ENCODE measurements at places on chromosomes 5 and 9.

DNA sequence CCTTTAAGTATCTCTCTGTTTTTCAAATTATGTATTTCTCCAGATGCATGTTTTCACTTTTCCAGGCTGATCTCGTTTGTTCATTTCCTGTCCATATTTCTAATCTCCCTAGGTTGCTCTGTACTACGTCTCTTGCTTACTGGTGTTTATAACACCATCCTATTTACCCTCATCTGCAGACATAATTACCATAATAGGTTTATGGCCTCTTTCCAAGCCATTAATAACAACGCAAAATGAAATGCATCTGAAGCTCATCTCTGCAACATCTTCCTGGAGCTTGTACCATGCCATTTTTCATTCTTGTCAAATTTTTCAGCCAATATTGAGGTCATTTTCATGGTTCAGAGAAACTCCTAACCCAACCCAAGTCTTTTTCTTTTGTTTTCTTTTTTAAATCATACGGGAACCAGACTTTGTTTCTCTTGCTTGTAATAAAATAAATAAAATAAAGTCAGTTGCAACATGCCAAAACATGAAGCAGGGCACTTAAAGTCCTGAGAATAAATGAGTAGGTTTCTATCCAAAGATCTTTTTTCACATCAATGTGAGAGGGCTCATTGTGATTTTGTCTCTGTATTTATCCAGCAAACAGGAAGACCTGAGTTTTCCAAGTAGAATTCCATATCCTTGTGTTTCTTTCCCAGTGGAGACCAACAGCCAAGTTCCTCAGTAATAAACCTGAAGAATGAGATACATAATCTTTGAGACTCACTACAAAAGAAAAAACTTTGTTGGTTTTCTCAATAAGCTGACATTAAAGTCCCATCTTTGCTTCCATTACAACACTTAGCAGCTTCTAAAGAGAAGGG, 37.0 kb downstream of the DPYSL3 start:
- DNase-seq, result no peak

DNA sequence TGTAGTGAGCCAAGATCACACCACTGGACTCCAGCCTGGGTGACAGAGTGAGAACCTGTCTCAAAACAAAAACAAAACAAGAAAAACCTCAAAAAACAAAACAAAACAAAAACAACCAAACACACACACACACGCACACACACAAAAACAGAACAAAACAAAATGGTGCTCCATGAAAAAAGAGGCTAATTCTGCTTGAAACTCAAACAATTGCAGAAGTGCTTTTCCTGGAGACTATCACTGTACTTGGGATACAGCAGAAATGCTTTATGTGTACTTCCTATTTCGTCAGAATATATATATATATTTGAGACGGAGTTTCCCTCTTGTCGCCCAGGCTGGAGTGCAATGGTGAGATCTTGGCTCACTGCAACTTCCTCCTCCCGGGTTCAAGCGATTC, 49.9 kb upstream of the HSPA9 start:
- no peak for DNase-seq

- no peak for DNase-seq
Observed at GRCh38 chr5:65819215-65819904, 97.4 kb downstream of the NLN start.

GRCh38 chr9:100521282-100521681, 48.3 kb downstream of the TMEFF1 start:
- DNase-seq, result no peak

DNA sequence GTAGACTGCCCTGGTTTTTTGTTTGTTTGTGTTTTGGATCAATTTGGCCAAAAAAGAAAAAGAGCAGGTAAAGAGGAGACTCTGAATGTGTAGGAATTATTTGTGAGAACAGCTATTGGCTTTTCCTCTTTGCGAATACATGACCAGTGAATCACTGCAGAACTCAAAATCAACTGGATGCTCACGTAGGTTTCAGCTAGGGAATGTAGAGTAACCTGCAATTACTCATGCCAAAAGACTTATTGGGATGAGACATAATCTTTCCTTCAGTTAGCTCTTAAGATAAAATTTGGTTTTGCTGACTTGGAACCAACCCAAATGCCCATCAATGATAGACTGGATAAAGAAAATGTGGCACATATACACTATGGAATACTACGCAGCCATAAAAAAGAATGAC, 348.0 kb downstream of the NPR3 start:
- DNase-seq, result no peak

DNA sequence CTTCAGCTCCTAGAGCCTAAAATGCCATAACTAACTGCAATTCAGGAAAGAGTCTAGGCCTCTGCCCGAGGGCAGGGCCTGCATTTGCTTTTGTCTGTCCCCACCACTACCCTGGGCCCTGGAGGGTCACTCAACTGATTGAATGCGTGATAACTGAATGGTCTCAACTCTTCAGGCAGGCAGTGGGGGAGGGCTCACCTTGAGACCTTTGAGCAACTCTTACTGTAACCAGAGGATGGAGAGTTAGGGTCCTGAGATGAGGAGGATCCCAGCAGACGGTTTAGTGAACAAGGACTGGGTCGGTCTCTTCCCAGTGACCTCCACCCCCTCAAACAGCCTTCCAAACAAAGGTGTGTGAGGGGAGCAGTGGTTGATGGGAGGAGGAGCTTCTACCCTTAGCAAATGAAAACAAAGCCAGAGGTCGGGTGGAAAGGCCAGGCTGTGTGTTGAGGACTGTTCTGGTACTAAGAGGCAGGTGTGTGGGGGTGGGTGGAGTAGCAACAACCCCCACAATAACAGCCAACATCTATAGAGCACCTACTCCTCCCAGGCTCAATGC, 59.4 kb downstream of the CXXC5 start:
- no peak for DNase-seq

- DNase-seq, result no peak
Observed at GRCh38 chr9:26863074-26863473, 29.5 kb downstream of the CAAP1 start.

- no peak for DNase-seq
Observed at GRCh38 chr5:146302406-146302805, 36.2 kb upstream of the POU4F3 start.

- no peak for DNase-seq
Observed at GRCh38 chr9:4962085-4962484, 23.0 kb upstream of the JAK2 start.

- DNase-seq, result no peak
Observed at GRCh38 chr5:15499528-15500324, at the start of gene FBXL7. TSS of gene FBXL7 (plus strand) at chr5:15500180.

DNA sequence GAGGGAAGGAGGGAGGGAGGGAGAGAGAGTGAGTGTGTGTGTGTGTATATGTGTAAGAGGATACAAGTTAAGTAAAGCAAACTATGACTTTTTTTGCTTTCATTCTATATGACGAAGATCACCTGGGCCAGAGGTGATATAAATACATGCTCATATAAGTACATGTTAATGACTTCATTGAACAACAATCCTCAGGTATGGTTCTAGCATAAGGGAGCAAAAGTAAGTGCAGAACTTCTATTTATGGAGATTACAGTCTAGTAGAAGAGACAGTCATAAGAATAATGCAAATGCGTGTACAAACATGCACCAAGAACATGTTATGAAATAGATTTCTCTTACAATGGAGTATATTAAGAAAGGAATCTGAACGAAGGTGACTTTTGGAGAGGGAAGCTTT, 1804.0 kb downstream of the MAT2B start:
- DNase-seq, result no peak

GRCh38 chr5:109769597-109770291, 80.0 kb downstream of the MAN2A1 start:
- DNase-seq, result no peak

GRCh38 chr5:136309932-136310598, 55.3 kb downstream of the TRPC7 start:
- no peak for DNase-seq

DNA sequence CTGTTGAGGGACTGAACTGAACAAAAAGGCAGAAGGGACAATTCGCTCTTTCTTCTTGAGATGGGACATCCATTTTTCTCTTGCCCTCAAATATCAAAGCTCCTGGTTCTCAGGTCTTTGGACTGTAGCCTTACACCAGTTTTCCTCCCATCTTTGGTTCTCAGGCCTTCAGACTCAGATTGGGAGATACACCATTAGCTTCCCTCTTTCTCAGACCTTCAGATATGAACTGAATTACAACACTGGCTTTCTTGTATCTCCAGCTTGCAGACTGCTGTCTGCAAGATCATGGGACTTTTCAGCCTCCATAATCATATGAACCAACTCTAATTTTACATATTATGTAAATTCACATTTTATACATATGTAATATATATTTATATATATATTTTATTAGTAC, 12.6 kb upstream of the CCNG1 start:
- DNase-seq, result no peak

GRCh38 chr9:2023532-2023931, 8.4 kb downstream of the SMARCA2 start:
- no peak for DNase-seq

- DNase-seq, result no peak
Observed at GRCh38 chr9:88995200-88995577, 3.9 kb downstream of the S1PR3 start.

DNA sequence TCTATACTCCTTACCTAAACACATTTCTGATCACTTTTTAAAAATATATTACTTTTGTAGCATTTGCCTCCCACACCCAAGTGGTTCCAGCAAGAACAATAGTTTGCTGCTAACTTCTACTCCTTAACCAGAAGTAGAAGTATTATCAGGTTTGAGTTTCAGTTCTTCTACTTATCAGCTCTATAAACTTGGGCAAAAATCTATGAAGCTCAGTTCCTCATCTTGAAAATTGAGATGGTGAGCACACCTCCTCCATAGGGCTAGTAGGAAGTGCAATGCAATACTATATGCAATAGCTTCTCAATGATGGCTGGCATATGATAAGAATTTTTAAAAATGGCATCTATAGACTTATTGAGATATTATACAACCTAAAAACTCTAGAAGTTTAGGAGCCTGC, 283.7 kb downstream of the TLR4 start:
- DNase-seq, result no peak

DNA sequence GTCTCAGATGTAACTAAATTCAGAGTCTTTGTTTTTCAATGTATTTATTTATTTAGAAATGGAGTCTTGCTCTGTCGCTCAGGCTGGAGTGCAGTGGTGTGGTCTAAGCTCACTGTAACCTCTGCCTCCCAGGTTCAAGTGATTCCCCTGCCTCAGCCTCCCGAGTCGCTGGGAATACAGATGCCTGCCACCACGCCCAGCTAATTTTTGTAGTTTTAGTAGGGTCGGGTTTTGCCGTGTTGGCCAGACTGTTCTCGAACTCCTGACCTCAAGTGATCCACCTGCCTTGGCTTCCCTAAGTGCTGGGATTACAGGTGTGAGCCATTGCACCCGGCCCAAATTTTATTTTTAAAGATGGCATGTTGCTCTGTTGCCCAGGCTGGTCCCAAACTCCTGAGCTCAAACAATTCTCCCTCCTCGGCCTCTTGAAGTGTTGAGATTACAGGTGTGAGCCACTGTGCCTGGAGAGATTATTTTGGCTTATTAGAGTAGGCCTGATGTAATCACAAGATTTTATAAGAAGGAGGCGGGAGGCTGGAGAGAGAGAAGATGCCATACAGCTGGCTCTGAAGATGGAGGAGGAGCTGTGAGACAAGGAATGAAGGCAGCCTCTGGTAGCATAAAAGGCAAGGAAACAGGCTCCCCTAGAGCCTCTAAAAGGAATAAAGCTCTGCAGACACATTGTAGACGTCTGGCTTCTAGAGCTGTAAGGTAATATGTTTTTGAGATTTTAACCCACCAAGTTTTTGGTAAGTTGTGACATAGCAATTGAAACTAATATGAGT, 12.9 kb upstream of the KLF9 start:
- no peak for DNase-seq

DNA sequence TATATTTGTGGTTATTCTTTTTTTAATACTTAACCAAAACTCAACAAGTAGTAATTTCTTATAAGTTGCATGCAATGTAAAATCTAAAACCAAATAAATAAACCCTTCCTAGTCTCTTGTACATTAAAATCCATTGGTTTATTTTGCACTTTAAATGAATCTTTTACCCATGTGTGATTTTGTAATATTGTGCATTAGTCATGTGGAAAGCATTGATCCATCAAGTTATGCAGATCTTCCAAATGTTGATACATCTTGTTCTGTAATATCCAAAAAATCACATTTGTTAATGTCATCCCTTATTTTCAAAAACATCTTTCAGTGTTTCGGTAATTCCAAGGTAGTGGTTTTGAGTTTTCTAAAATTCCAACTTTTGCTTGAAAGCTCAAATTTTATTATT, 63.3 kb downstream of the CWC27 start:
- no peak for DNase-seq

DNA sequence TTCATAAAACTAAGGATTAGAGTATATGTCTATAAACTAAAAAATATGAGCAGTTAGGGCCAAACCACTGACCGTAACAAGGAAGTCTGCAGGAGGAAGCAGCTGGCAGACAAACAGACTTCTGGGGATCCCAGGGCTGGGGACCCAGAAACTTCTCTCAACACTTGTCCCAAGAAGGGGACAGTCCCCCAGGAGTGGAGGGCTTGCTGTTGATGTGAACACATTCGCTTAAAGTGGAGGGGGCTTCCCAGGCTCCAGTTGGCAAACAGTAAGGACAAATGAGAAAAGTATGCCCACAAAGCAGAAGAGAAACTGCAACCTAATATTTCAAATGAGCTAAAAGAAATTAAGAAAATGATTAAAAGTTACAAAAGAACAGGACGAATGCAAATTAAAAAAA, 83.7 kb downstream of the PDE8B start:
- DNase-seq, result no peak

Data from activated CD8-positive, alpha-beta memory T cell treated with anti-CD3 and anti-CD28 coated beads for 1 hour (primary cell).